ENCODE measurements at places on chromosomes 3 and 15.

GRCh38 chr3:72887343-72887704 lies 522 bp upstream of the GXYLT2 start:
- no peak for DNase-seq

DNA sequence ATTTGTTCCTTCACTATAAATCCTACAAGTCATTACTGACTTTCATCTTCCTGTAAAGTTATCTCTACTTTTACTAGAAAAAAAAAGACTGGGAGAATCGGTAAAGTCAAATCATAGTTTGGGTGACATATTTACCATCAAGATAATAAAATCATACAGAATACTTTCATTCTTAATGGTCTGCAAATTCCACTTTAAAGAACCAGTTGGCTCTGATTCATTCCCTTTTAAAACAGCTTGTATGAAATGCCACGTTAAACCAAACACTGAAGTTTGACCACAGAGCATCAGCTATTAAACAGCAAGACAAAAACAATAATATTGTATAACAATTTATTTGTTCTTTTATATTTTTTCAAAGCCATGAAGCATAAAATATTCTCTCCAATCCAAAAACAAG lies 100.7 kb downstream of the FBN1 start:
- DNase-seq, result no peak

DNA sequence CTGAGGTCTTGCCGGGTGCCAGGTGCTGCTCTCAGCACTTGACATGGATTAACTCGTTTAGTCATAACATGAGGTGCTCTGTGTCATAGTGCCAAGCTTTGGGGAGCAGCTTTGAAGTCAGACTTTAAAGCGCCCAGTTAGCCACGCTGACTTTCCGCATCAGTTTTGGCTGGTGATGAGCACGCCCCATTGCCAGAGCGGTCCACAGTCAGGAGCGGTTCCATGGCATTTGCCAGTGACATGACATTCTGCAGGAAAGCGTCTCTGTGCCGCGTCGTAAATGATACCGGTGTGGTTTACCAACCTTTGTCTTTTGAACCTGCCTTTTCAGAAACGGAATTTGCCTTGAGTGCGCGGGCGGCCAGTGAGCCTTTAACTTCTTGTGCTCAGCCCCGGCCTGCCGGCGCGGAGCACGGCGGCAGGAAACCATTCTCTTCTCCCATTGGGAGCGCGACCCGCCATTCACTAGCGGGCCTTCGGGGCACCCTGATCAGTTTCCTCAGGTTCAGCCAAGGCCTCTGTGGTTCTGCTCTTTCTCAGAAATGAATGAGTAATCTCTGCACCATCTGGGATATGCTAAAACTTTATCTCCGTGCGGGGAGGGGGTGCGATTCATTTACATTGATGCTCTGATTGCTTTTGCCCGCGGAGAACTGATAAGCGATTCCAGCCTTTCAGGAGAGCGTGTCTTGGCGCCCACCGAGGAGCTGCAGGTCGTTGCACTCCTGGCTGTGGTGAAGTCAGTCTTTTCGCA lies 1.7 kb upstream of the SLC2A2 start:
- peak; percentile 70 for DNase-seq

- peak; percentile 51 for DNase-seq
Measured at GRCh38 chr3:124886168-124887056, 753 bp downstream of the ITGB5 start.

DNA sequence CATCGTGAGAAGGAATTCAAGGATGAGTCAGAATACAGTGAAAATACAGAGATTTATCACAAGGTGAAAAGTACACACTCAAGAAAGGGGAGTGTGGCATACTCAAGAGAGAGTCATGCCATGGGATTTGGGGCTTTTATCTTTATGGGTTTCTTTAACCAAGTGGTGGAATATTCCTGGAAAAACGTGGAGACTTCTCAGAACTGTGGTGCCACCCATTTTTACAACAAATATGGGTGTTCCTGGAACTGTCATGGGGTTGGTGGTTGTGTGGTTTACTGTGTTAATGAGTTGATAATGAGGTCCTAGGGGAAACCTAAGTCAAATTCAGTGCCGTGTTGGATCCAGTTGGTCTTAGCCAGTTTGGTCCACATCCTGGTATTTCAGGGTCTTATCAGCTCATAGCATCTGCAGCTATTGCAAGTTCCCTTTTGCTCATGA lies 497.2 kb downstream of the GABRG3 start:
- DNase-seq, result no peak

DNA sequence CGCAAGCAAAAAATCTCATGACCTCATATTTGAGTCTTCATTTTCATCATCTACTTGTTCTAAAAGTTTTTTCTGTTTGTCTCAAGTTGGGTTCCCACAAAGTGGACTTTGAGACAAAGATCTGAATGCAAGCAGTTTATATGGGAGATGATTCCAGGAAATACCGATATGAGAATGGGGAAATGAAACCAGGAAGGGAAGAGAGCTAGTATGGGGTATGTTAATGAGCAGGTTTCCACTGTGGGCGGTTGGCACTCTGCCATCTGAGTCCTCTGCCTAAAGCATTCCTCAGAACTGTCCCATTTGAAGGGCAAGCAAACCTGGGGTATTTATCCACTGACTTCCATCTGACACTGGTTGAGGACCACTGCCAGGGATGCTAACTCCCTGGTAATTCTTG lies 8.8 kb downstream of the ADPRH start:
- DNase-seq, result peak; percentile 62

DNA sequence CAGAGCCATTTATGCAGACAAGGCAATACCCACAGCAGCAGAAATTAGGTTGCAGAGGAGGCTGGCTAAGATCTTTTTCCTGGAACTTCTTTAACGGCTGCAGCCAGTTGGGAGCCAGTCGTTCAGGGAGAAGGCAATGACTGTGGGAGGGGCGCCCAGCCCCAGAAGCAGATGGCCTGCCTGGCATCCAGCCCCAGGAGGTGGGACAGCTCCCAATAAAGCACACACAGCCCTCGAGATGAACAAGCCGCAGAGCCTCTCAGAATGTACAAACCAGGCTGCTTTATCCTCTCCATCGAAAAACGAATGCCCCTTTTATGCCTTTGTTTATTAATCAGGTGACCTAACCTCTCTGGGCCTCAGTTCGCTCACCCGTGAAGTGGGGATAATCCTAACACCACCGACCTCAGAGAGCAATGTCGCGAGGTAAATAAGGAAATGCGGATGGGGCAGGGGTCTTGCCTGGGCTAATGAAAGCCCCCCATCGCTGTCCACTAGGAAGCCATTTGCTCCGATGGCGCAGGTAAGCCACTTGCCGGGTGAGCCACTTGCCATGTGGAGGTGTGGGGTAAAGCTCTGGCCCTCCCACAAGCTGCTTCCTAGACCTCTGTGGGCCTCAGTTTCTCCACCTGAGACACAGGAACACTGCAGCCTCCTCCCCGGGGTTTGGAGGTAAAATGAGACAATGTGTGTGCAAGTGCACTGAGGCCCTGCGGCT lies 35.8 kb downstream of the MGLL start:
- DNase-seq, result peak; percentile 93
